Mucosa of gallbladder (tissue), 1 donor: ENCODE measurements at places on chromosomes 2 and 18. TPM values are rescaled to one million over a fixed set of nuclear protein-coding genes. Genes with fewer than 3 reads are reported as not detected.
A peak's percentile ranks its signal among the peaks of the same experiment; 100 is the strongest.

DNA sequence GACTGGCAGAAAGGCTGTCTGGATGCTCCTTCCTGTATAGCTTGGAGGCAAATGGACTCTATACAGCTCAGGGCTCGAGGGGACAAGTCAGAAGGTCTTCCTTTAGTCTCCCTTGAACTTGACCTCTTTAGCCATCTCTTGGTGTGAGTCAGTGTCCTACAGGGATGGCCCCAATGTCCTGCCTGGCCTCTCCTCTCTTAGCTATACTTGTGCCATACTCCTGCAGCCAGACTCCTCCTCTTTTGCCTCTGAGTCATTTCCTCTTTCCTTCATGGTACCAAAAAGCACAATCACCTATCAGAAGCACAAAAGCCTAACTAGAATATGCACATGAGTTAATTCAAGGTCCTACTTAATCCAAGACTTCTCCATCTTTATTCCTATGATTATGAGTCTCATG lies 112.7 kb downstream of the XRCC5 start:
- DNase-seq = no peak

- DNase-seq = no peak
Observed at GRCh38 chr18:79687806-79688205, 8.2 kb downstream of the CTDP1 start.

Gene SNORC
- 7.7 TPM for total RNA-seq

Gene TRIM43
- not detected for total RNA-seq

GRCh38 chr2:240502059-240502429 lies 55.7 kb downstream of the ANKMY1 start:
- DNase-seq = no peak

GRCh38 chr2:231661422-231662027 lies 46.8 kb upstream of the PTMA start:
- no peak for DNase-seq

DNA sequence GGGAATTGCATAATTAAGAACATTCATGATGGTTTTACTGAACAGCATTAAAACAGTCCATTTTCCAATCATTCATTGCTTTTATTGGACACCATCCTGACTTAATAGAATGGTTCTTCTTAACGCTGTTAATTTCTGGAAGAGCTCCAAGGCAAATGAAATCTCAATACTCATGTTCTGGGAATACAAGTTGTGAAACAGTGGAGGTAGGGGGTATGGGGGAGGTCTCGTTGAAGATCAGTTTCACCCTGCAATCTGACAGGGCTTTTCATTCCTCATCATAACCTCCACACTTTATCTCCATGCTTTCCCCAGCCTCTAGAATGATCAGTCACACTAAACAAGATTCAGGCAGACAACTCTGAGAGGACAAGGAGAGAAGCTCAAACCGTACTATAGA lies 113.6 kb downstream of the ETAA1 start:
- DNase-seq = no peak

DNA sequence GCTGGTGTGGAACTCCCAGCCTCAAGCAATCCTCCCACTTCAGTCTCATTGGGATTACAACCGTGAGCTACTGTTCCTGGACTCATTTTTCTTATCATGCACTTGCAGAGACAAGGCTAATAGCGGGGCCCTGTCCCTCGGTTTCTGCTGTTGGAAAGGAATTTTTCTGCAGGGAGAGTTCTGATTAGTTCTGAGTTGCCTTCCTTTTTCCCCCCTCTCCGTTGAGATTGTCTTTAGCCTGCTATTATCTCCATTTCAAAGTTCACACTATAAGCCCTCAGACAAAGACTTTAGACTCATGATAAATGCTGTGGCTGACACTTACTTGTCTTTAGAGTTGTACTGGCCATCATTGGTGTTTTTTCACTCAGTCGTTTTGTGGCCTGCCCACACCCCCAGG lies 97.2 kb downstream of the NCOA1 start:
- no peak for DNase-seq

GRCh38 chr18:74869904-74870863 lies 272.5 kb downstream of the ZNF407 start:
- no peak for DNase-seq

Gene CROCC2
- 0.09 TPM for total RNA-seq

Gene IL1A
- total RNA-seq = 0.66 TPM

GRCh38 chr2:99613980-99614379 lies 124.2 kb upstream of the REV1 start:
- no peak for DNase-seq

DNA sequence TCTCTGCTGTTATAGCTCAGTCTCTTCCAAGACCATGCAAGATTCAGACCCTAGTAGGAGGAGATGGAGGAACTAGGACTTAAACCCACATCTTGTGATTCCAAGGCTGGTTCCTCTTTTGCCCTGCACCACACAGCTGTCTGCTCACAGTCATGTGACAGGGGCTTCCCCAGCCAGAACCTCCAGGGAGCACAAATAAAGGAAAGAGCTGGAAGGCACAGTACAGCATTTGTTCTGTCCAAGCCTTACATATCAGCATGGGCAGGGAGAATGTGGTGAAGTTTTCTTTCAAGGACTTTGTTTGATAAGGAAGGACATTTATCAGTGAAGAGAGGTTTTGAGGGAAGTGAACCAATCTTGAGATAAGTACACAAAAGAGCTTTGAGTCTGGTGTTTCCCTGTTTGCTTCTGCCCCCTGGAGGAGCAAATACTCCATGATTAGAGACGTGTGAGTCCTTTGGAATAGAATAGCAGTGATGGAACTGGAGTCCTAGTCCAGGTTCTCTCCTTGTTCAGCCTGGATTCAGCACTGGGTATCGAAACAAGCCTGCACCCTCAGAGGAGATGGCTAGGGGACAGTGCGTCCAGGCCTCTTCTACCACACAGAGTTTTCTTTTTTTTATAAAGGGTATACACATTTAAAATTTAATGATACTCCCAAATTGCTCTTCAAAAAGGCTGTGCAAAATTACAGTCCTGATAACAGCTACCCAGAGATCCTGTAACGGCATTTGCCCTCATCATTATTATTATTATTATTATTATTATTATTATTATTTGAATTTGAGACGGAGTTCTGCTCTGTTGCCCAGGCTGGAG lies 24.6 kb upstream of the CASP10 start:
- peak; percentile 83 for DNase-seq

DNA sequence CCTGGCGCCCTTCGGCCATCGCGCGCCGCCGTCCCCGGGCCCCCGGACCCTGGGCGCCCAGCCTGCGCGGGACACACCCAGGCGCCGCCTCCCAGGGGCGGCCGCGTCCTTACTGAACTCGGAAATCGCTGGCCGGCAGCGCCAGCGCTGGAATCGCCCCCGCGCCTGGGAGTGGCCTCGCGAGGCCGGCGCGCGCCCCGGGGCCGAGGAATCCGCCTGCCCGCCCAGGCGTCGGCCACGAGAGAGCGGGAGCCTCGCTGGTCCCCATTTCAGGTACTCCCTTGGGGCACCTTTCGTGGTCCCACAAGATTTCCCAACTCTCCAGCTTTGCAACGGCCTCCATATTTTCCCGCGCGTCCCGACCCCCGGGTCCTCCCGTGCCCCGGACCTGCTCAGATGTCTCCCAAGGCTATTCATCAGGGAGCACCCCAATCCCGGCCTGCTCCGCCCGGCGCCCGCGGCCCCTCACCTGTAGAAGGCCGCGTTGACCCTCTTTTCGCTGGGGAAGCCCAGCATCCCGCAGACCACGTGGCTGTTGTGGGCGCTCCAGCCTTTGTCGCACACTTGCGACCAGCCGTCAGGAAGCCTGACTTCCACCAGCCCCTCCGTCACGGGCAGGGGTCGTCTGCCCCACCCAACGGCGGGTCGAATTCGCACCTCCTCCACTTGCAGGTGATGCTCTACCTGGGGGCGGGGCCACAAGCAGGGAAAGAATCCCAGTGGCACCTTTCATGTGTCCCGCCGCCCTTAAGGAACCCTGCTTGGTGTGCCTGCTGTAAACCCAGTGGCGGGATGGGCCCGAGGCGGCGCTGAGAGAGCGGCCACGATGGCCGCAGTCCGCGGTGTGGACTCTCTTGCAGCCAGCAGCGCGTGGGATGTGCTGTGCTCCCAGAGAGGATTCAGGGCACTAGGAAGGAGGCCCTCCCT lies 4.6 kb downstream of the LOXL3 start:
- DNase-seq = peak; percentile 37

- no peak for DNase-seq
Observed at GRCh38 chr2:70531419-70532086, 22.1 kb downstream of the TGFA start.

- DNase-seq = no peak
Observed at GRCh38 chr2:164739966-164740365, 101.7 kb downstream of the COBLL1 start.

Gene FHOD3
- total RNA-seq = 24.9 TPM

GRCh38 chr2:196252408-196253115 lies 81.2 kb upstream of the STK17B start:
- DNase-seq = no peak

- DNase-seq = no peak
Observed at GRCh38 chr2:75022516-75022915, 64.1 kb downstream of the POLE4 start.

DNA sequence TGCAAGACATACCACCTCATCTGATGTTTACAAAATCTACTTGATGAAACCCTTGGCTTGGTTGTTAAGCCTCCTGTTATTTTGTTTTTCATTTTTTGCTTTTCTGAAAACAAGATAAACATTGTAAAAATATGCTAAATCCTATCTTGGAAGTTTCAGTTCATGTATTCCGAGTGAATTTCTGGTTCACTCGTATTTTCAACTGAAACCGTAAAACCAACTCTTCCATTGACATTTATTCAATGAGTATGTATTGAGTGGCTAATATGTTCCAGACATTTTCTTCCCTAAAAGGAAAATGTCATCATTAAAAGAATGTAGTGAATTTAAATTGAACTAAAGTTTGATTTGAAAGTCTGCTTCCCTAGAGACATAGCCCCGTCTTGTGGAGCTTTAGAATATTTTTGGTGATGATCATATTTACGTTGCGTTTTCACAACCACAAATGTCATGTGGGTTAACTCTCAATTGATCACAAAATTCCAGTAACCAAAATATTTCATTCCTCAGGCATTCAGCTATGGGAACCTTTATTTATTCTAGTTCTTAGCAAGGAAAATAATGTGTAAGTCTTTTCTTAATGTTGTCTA lies 204.2 kb downstream of the MBD2 start:
- DNase-seq = no peak

Gene DCAF17
- 12.9 TPM for total RNA-seq

GRCh38 chr18:31245820-31246219 lies 72.1 kb upstream of the DSG1 start:
- DNase-seq = no peak

Gene GALR1
- 0.09 TPM for total RNA-seq

Gene DCC
- total RNA-seq = not detected

DNA sequence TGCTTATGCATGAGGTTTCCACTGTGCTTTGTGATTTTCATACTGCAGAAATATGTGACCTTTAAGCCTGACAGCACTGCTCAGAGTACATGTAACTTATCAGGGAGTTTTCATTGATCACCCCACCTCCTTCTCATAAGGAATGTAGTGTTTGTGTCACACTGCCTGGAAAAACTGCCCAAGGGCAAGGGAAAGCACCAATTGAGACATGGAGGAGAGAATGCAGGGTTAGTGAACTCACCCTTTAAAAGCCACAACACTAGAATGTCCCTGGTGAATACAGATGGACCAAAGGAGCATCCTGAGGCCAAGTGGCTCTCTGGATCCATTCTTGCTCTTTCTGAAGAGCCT lies 147.2 kb upstream of the SPATS2L start:
- DNase-seq = peak; percentile 53

DNA sequence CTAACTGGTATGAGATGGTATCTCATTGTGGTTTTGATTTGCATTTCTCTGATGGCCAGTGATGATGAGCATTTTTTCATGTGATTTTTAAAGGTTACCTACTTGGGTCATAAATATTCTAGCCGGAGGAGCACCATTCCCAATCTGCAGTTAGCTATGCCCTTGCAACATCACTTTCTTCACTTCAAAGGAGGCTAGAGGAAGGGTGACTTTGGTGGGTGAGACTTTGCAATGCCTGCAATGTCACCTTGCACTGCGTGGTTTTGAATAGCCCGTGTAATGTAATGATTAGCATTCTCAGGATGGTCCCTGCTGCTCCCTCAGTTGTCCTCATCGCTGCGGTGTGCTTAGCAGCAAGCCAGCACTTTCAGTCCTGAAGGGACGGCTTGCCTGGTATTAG lies 56.1 kb upstream of the CHRNA1 start:
- DNase-seq = no peak

DNA sequence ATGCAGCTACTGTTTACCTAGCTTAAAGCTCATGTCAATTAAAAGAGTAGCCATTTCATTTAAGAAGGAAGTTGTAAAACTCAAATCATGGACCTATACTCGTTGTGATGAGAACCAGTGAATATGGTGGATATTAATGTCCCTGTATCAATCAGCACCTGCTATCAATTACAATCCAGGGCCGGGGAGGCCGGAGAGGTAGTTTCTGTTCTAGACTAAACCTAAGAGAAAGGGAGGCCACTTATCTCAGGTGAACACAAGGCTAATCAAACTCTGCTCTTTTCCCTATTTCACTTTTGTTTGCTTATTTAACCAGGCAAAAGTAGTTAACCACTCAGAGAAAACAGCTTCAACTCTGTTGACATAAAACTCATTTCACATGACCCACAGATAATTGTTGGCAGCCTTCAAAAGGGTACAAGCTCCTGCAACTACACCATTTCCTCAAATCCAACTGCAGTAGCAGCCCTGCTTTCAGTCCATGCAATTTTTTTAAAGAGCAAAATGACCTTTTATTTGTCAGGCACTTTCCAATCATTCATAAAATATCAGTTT lies 27.8 kb upstream of the SLC9A2 start:
- no peak for DNase-seq

Gene RAB17
- total RNA-seq = 64.8 TPM

Gene EGR4
- total RNA-seq = not detected

GRCh38 chr2:119823734-119824334 lies 64.1 kb downstream of the PTPN4 start:
- DNase-seq = no peak

Gene KIF1A
- total RNA-seq = 1.6 TPM

Gene GPR45
- not detected for total RNA-seq

DNA sequence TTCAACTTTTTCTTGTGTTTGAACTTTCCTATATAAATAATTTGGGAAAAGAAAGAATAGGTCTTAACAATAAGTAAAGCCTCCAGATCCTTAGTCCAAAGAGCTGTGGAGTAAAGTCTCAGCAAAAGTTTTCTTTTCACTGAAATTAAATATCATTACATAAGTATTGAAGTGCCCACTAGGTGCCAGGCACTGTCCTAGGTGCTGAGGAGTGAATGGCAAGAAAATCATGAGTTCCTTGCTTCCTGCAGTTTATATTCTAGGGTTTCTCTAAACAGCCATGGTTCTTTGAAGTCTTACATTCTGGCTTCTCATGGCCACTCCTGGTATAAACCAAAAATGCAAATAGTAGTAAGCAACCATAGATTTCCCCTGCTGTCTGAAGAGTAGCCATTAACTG lies 59.7 kb downstream of the SPP2 start:
- no peak for DNase-seq

Gene FBXO41
- total RNA-seq = 8.5 TPM

- DNase-seq = no peak
Observed at GRCh38 chr2:174763780-174764179, 492 bp downstream of the CHRNA1 start.
